Germinal center (tissue), 1 donor: ENCODE measurements at places on chromosomes 4 and X.

DNA sequence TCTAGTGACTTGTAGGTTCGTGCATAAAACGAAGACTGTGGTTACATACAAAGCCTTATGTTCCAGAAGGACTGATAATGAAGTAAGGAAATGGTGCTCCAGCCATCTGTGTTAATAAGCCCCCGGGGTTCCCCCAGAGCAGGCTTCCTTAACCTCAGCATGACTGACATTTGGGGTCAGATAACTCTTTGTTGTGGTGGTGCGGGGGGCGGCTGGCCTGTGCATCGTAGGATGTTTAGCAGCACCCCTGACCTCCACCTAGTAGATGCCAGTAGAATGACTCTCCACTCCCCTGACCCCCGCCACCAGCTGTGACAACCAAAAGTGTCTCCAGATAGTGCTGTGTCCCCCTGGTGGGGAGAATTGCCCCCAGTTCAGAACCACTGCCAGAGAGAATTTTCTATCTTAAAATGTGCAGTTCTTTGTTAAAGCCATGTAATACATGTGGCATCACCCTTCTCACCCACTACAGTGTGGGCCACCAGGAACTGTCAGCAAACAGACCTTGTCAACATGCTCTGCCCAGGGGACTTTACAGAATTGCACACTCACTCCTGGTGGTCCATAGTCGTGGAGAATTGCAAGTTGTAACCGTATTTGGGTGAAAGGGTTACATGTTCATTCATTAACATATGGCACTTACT is 7.5 kb downstream of the SH3KBP1 start:
- no peak for DNase-seq

DNA sequence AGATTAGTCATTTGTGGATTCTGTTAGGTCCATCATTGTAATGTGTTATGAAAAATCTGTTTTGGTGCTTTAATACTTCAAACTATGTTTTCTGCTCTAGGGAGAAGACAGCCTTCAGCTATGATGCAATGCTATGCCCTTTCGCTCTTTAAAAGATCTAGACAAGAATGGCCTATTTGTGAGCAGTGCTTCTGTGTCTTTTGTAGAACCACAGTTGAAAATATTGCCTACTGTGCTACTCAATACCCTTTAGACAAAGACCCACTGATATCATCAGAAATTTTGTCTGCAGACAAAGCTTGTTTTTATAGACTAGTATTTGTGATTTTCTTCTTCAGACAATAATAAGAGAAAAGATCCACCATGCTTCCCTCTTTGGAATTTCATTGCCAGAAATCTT is 44.6 kb upstream of the SLITRK2 start:
- no peak for DNase-seq

GRCh38 chrX:54909941-54910340 is 10.7 kb upstream of the TRO start:
- DNase-seq = no peak

- peak; percentile 3 for DNase-seq
Measured at GRCh38 chrX:46381630-46382029, 163.6 kb downstream of the ZNF674 start.

- DNase-seq = no peak
Measured at GRCh38 chr4:113437129-113437528, 324.4 kb downstream of the CAMK2D start.

- no peak for DNase-seq
Measured at GRCh38 chrX:31190221-31190975, 118.6 kb upstream of the FTHL17 start.

DNA sequence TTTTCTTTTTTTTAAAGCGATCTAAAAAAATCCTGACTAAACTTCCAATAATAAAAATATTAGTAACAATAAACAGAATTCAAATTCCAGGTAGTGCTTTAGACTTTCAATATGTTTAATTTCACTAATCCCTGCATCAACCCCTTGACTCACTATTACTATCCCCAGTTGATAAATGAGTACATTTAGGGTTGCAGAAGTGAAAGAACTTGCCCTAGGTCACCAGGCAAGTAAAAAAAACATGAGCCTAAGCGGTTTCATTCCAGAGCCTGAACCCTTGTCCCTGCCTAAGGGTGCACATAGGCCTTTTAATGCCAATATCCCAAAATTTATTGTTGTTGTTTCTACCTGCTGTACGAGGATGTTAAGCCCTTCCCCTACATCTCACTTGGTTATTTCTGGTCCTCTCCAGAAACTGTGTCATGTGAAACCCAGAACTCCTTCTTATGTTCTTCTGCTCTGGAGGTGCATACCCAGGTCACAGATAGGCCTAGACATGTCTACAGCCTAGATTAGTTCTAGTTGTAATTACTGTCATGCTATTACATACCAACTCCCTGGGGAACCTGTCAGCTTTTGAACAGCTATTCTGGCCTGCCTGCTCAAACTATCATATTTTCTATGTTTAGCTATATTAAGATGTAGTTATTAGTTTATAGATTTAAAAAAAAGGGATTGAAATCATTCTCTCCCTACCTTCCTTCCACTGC is 244.5 kb upstream of the PITX2 start:
- DNase-seq = no peak

DNA sequence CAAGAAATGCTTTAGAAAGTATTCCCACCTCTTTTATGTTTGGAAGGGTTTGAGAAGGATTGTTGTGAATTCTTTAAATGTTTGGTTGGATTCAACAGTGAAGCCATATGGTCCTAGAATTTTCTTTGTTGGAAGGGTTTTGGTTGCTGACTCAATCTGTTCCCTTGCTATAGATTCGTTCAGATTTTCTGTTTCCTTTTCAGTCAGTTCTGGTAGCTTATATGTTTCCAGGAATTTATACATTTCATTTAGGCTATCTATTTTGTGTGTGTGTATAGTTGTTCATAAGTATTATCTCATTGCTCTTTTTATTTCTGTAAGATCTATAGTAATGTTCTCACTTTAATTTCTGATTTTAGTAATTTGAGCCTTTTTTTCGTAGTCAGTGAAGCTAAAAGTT is 114.4 kb downstream of the MSN start:
- DNase-seq = no peak

- no peak for DNase-seq
Measured at GRCh38 chr4:31291238-31291637, 571.1 kb downstream of the PCDH7 start.

DNA sequence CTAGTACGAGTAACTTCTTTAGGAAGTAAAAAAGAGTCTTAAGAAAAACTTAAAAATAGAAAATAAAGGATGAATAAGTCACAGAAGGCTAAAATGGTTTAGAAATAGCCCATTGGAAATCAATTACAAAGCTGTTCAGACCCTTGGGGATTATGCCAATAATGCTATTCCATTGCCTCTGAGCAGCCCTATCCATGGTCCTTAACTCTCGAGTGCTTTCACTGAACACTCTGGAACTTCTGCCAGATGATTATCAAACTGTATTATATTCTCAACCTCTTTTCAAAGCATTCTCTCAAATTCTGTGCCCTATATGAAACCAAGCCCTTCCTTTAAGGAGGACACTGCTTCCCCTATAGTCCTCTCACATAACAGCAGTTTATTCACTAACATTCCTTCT is 17.0 kb downstream of the SLC9B1 start:
- DNase-seq = no peak

- DNase-seq = no peak
Measured at GRCh38 chrX:56803850-56804681, 75.0 kb downstream of the NBDY start.

DNA sequence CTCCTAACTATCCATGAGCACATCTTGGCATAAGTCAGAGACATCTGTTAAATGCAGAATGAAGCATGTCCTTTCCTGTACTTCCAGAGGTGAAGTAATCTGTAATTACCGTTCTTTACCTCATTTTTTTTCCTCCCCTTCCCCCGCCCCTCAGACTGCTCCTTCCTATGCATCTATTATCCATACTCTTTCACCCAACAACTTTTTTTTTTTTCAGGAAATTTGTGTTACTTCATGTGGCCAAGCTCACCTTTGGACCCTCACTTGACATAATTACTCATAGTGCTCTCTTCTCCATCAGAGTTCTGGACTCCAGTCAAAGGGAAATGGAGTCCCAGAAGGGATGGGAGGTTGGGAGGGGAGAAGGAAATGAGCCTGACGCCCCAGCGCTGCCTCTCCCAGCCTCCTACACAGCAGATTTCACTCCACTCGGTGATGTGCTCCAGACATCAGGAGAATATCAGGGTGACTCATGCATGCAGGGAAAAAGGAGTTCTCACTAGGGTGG is 568.8 kb downstream of the STIM2 start:
- DNase-seq = no peak

- no peak for DNase-seq
Measured at GRCh38 chr4:138639018-138639741, 376.4 kb upstream of the NOCT start.

GRCh38 chrX:133836561-133836960 is 148.8 kb downstream of the GPC3 start:
- DNase-seq = no peak

DNA sequence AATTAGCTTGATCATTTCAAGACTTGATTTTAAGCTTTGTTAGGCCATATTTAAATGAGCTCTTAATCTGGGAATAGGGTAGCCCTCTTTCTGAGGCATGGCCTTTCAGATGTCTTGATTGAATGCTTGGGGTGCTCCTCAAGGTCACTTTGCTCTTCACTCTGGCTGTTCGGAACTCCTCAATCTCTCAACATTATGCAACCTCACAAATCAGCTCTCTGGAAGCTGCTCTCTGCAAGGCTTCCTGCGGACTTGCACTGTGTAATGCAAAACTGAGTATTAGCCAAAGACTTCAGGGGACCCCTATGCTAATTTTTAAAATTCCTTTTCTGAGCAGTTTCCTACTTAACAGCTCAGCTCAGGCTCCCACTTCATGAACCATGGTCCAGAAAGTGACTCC is 398.3 kb downstream of the PRDM5 start:
- DNase-seq = no peak

DNA sequence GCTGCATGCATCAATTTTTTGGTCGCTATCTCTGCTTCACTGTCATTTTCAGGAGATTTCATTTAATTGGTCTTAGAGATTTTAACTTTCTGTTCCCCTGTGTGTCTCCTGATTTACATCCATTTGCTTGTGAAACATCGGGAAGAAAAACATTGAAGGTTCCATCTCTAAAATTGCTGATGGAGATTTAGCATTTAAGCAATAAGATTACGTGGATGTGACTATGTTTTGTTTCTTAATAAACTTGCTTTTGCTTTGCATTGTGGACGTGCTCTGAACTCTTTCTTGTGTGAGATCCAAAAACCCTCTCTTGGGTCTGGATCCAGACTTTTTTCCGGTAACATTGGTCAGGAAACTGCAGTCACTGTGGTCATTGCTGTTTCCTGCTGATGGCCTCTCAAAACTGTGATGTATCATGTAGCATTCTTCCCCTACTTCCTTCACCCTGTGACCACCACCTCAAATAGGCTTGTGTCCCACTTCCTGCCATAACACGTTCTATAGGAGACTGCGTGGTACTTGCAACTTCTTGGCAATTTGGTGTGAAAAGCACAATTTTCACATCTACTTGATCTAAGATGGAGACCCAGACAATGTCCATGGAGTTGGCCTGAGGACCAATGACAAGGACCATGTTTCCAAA is 4.9 kb downstream of the CXCL2 start:
- DNase-seq = no peak

GRCh38 chr4:52983563-52984303 is 121.6 kb downstream of the RASL11B start:
- DNase-seq = peak; percentile 44

GRCh38 chrX:22652596-22652995 is 347.2 kb upstream of the DDX53 start:
- DNase-seq = no peak

DNA sequence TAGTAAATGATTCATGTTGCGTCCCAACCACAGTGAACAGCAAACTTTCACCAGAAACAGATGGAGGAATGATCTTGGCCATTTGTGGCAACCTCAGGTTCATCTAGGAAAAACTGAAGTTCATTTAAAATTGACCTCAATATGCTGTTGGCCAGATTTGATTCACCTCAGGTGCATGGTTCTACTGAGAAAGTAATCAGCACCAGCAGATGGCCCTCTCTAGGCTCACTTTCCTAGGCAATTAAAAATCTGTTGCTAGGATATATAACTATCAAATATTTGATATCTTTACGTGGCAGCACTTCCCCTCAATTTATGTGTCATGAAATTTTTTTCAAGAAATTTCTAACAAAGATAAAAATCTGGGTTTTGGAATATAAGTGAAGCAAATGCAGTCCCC is 344.7 kb downstream of the GALNTL6 start:
- DNase-seq = no peak

DNA sequence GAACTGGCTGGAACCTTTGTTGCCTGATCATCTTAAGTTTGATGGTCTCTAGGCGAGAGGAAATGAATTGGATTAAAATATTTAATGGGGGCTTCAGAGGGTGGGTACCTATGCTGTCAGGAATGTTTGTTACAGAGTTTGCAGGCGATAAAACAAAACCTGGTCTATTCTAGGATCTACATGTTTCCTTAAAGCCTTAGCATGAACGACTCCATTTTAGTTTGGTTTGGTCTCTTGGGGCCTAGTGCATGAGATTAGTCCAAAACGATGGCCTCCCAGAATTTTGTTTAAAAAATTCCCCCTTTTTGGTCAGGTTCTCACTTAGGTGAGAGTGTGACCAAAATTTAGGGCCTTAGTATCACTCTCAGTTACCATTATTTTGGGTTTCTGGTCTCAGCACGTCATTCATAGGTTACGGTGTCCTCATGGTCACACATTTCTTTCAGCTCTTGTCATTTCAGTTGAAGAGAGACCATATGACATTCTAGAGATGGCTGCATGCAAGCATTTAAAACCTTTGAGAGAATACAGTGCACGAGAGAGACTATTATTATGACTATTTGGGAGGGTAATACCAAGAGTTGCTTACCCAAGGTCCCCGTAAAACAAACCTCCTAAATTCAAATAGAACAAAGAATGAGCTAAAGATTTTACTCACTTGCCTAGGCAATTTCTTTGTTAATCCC is 13.8 kb downstream of the MOB1B start:
- DNase-seq = no peak

DNA sequence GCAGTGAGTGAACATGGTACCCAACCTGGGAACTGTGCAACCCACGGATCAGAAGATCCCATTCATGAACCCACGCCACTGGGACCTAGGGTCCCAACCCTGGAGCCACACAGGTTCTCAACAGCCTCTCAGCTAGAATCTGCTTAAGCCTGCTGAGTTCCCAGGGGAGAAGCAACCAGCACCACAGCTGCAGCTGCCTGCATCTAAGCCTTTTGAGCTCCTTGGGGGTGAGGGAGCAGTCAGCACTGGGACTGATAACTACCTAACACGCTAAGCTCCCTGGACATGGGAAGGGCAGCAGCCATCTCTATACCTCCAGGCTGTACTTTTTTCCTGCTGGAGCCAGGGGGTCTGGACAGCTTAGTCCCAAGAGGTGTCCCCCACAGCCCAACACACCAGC is 179.3 kb downstream of the IL15 start:
- no peak for DNase-seq

- DNase-seq = no peak
Measured at GRCh38 chrX:20224814-20225487, 41.8 kb downstream of the RPS6KA3 start.
